ENCODE measurements at places on chromosomes 6 and 20. TPM values are rescaled to one million over a fixed set of nuclear protein-coding genes. Genes with fewer than 3 reads are reported as not detected.

The SNX5 gene
- total RNA-seq, result 147 TPM

The MTHFD1L gene
- total RNA-seq, result 63.2 TPM

The WFDC5 gene
- total RNA-seq, result not detected

The EYA4 gene
- total RNA-seq, result 0.78 TPM

The SH3BGRL2 gene
- total RNA-seq, result 1.9 TPM

The PI16 gene
- total RNA-seq, result not detected

The ECT2L gene
- 0.13 TPM for total RNA-seq

The HSPA12B gene
- total RNA-seq, result not detected

The LAMA2 gene
- 14.2 TPM for total RNA-seq

The C20orf202 gene
- total RNA-seq, result not detected

The RHAG gene
- total RNA-seq, result not detected

The PAK5 gene
- total RNA-seq, result not detected

The ADGRB3 gene
- total RNA-seq, result 8.9 TPM

The HLA-G gene
- total RNA-seq, result 0.32 TPM

The GFOD1 gene
- 0.65 TPM for total RNA-seq

The DEFB129 gene
- not detected for total RNA-seq

The SLC22A1 gene
- total RNA-seq, result 1.0 TPM

The NKAIN2 gene
- 17.8 TPM for total RNA-seq

The ADAM33 gene
- total RNA-seq, result 34.7 TPM

The DEFB127 gene
- not detected for total RNA-seq

The PHACTR3 gene
- total RNA-seq, result not detected

The SNX3 gene
- 166 TPM for total RNA-seq

The DYNLT2 gene
- 3.0 TPM for total RNA-seq

The COL19A1 gene
- total RNA-seq, result not detected

The NKX2-2 gene
- not detected for total RNA-seq

The CHMP4B gene
- 92.5 TPM for total RNA-seq

The COL9A3 gene
- total RNA-seq, result 1.7 TPM

The TPBG gene
- total RNA-seq, result 47.1 TPM

The TMEM244 gene
- total RNA-seq, result not detected

The ENPP4 gene
- total RNA-seq, result 0.27 TPM

The C20orf141 gene
- total RNA-seq, result not detected

The PEX3 gene
- 17.9 TPM for total RNA-seq

The GJA10 gene
- total RNA-seq, result not detected

The CD24 gene
- total RNA-seq, result 0.42 TPM

The SLC17A1 gene
- not detected for total RNA-seq

The TOX2 gene
- total RNA-seq, result not detected

The APCDD1L gene
- total RNA-seq, result 2.4 TPM

The TTK gene
- 4.5 TPM for total RNA-seq

The HAO1 gene
- total RNA-seq, result not detected

The TMEM242 gene
- 12.3 TPM for total RNA-seq

The LAMA5 gene
- 201 TPM for total RNA-seq

The EPHA7 gene
- total RNA-seq, result 424 TPM

The VWA7 gene
- total RNA-seq, result 0.94 TPM

The TRIM31 gene
- total RNA-seq, result not detected

The RBBP8NL gene
- not detected for total RNA-seq

All from osteocyte (in vitro differentiated cells).